ENCODE measurements at places on chromosomes 5 and 9.

DNA sequence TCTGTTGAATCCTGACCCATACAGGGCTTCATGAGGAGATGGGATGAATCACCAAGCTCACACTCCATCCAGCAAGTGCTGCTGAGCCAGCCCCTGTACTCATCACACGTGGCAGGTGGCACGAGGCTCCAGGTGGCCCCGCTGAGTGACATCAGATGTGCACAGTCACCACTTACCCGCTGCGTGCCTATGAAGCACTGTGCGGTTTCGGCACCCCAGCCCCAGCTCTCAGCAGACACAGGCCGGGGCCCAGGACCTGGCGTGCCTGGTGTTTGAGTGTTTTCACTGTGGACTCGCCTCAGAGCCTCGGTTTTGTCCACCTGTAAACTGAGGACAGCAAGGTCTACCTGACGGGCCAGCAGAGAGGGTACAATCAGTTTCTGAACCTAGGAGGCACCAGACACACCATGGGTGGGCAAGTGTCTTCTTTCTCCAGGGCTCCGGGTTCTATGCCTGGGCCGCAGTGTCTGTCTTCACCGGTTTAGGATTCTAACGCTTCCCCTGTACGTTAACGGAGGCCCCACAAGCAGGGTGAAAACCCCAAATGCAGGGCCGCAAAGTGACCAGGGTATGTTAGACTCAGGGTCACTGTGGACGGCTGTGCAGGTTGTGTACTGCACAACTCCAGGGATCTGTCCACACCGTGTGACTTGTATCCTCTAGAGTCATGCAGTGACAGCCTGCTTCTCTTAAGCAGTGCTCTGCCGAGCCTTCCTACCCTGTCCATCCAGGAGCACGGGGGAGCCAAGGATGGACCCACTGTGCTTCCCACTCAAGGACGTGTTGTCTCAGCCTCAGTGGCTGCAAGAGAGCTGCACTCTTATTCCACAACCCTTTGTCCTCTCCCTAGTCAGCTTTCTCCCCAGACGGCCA, 44.3 kb upstream of the COL5A1 start:
- no peak for DNase-seq

DNA sequence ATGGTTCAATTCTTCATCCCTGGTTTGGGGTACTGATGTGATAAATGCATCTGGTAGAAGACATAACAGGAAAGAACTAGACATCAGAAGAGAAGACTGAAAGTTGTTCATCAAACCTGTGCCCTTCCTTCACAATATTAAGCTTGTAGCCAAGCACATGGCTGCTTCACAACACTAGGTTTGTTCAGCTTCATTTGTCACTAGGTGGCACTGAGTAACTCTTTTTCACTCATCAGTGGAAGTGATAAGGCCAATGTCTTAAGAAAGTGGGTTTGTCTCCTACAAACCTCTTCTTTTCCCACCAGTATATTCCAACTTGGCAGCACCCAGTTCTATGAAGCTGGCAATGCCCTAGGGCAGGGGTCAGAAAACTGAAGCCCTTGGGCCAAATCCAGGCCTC, 26.9 kb downstream of the ZNF484 start:
- DNase-seq, result no peak

DNA sequence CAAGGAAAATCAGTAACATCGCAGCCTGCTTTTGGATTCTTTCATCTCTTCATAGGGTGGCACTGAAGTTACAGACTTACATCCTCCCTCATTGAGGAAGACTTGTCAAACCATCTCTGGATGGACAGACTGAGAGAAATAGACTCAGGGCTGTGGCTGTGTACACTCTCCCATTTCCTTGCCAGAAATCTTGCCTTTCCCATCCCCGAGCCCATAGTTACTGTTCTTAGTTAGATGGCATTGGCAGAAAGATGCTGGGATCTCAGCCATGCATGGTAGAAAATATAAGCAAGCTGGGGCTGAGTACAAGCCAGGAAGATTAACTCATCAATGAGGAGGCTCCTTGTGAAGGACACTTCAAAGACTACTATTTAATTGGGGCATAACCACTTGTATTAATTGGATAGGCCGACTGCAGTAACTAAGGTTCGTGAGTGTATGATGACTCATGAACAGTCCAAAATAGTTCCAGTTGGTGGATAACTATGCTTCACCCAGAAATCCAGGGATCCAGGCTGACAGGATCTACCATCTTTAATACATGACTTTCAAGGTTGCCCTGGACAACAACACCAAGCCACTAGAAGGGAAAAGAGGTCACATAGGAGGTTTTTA, 137.9 kb downstream of the TMEM38B start:
- no peak for DNase-seq

GRCh38 chr9:119005162-119005561, 364.1 kb downstream of the BRINP1 start:
- DNase-seq, result peak; percentile 68

GRCh38 chr5:118577621-118578020, 410.7 kb downstream of the DTWD2 start:
- DNase-seq, result no peak

GRCh38 chr5:460273-460625, 17.3 kb downstream of the EXOC3 start:
- no peak for DNase-seq

GRCh38 chr9:131727184-131727759, 12.6 kb downstream of the RAPGEF1 start:
- peak; percentile 64 for DNase-seq

GRCh38 chr9:126114850-126115460, 211.7 kb upstream of the MVB12B start:
- DNase-seq, result no peak

DNA sequence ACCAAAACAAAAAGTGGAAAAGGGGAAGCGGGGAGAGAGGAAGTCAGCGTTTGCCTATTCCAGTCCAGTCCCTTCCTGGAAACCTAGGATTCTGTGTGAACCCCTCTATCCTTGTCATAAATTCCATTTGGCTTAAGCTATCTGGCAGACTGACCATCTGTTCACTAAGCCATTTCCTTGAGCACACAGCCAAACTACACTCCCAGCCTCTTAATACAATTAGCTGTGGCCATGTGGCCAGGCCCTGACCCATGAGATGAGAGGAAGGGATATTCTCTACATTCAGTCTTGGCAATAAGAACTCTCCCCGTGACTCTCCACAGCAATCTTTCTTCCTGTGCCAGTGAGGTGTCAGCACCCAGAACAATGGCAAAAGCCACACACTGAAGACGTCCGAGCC, 424.8 kb downstream of the TLE1 start:
- no peak for DNase-seq

DNA sequence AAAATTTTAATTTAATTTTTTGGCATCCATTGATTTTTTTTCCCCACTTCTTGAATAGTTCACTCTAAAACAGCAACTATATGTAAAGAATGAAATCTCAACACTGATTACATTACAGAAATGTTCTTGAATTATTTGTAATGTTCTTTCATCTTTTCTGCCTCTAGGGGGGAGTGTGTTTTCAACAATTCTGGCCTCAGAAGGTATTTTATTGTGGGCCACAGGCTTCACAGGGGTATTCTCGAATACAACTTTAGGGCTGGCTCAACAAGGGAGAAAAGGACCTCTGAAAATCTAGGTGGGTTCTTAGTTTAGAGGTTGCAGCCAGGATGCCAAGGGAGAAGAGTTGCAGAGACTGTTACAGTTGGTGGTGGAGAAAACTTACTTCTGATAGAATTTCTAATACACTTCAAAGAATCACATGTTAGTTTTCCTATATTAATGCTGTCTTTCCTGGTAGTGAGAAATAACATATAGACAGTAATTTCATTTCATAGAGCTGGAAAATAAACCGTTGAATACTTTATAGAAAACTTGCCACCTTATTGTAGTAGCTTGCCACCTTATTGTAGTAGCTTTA, 3.6 kb upstream of the NPR3 start:
- peak; percentile 67 for DNase-seq

GRCh38 chr5:148729182-148729581, 74.9 kb upstream of the HTR4 start:
- DNase-seq, result no peak
